Activated CD4-positive, alpha-beta memory T cell treated with anti-CD3 and anti-CD28 coated beads for 36 hours (primary cell): ENCODE measurements at places on chromosomes 4 and X. TPM values are rescaled to one million over a fixed set of nuclear protein-coding genes. Genes with fewer than 3 reads are reported as not detected.

The TCEAL3 gene
- total RNA-seq, result 5.6 TPM

The F8A2 gene
- not detected for total RNA-seq

The NUDT6 gene
- 5.1 TPM for total RNA-seq

The SSX2B gene
- total RNA-seq, result not detected

The LRP2BP gene
- total RNA-seq, result 0.36 TPM

- no peak overlapping the region for H3K4me3 ChIP-seq
- DNase-seq, result no peak
- no peaks in the 10 kb centered on the region for H3K27me3 ChIP-seq
- H3K36me3 ChIP-seq, result peaks cover 29% of the 10 kb centered on the region
Observed at GRCh38 chr4:123305736-123306135, 90.9 kb upstream of the SPRY1 start.

DNA sequence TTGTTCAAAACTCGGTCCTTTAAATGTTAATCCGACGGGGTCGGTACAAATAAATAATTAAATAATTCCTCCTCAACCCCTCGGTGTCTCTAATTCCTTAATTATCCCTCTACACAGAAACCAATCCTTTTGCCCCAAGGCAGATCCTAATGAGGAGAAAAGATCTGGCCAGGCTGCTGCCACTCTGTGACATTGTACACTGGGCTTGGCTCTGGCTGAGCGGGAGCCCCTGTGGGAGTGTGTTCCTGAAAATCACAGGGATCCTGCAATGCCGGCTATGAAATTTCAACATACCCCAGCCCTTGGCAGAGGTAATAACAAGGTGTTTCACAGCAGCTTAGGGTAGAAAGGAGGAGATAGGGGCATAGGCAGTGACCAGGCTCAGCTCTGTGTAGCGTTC is 96.0 kb downstream of the DHRSX start:
- no peaks in the 10 kb centered on the region for H3K27me3 ChIP-seq
- no peaks in the 10 kb centered on the region for H3K4me1 ChIP-seq
- no peak overlapping the region for H3K27ac ChIP-seq
- H3K4me3 ChIP-seq, result no peak overlapping the region
- DNase-seq, result no peak

DNA sequence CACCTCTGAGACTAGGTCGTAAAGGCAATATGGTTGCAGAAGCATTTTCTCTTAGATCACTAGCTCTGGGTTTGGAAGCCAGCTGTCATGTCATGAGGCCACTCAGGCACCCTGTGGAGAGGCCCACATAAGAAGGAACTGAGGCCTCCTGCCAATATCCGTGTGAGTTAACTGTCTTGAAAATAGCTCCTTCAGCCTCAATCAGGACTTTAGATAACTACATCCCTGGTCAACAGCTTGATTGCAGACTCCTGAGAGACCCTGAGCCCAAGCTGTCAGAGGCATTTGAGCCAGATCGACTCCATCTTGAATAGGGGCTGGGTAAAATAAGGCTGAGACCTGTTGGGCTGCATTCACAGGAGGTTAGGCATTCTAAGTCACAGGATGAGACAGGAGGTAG is 15.1 kb upstream of the REPS2 start:
- H3K4me1 ChIP-seq, result no peaks in the 10 kb centered on the region
- H3K4me3 ChIP-seq, result no peak overlapping the region
- no peak for DNase-seq
- no peak overlapping the region for H3K27ac ChIP-seq
- no peaks in the 10 kb centered on the region for H3K36me3 ChIP-seq

- no peaks in the 10 kb centered on the region for H3K27me3 ChIP-seq
- H3K4me1 ChIP-seq, result peaks cover 60% of the 10 kb centered on the region
- H3K36me3 ChIP-seq, result peaks cover 7% of the 10 kb centered on the region
- H3K27ac ChIP-seq, result no peak overlapping the region
- no peak overlapping the region for H3K4me3 ChIP-seq
Observed at GRCh38 chr4:113641025-113641431, 120.5 kb downstream of the CAMK2D start.

DNA sequence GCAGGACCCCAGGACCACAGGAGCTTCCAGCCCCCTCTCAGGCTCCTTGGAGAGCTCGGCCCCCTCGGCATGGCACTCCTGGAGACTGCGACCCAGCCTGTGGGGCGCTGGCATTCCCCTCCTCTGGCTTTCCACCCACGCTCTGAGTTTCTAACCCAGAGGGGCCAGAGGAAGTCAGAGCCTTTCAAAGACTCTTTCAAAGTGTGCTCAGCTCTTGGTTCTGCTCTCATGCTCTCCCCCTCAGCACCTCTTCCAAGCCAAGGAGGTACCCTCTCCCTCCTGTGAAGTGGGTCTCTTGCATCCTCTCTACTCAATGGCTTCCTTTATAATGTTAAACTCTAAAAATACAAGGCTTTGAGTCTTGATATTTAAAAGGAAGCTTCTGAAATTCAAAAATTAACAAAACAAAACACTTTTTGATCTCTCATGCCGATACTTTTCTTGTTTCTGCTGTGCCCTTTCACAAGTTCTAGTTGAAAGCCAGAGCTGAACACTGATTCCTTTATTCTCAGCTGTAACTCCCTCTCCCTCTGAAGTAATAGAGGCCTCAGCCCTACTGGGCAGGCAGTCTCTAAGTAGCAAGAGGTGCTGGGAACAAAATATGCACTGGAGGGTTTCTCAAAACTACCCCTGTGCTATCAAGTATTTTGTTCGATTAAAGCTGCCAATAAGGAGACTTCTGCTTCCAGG is 82.8 kb downstream of the NAT8L start:
- peaks cover 18% of the 10 kb centered on the region for H3K4me1 ChIP-seq
- peak overlapping the region; percentile 45 for H3K27ac ChIP-seq
- H3K27me3 ChIP-seq, result no peaks in the 10 kb centered on the region
- no peaks in the 10 kb centered on the region for H3K36me3 ChIP-seq
- no peak overlapping the region for H3K4me3 ChIP-seq

DNA sequence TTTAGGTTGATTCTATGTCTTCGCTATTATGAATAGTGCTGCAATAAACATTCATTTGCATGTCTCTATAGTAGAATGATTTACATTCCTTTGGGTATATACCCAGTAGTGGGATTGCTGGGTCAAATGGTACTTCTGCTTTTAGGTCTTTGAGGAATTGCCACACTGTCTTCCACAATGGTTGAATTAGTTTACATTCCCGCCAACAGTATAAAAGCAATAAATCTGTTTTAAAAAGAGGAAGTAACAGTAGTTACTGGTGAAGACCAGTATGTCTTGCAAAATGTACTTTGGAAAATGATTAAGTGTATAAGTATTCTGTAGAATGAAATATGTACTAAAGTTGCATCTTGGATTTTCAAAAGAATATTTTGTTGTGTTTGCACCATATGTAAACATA is 77.3 kb downstream of the SHROOM4 start:
- no peaks in the 10 kb centered on the region for H3K36me3 ChIP-seq
- no peak for DNase-seq
- no peak overlapping the region for H3K4me3 ChIP-seq
- no peak overlapping the region for H3K27ac ChIP-seq
- H3K4me1 ChIP-seq, result no peaks in the 10 kb centered on the region

DNA sequence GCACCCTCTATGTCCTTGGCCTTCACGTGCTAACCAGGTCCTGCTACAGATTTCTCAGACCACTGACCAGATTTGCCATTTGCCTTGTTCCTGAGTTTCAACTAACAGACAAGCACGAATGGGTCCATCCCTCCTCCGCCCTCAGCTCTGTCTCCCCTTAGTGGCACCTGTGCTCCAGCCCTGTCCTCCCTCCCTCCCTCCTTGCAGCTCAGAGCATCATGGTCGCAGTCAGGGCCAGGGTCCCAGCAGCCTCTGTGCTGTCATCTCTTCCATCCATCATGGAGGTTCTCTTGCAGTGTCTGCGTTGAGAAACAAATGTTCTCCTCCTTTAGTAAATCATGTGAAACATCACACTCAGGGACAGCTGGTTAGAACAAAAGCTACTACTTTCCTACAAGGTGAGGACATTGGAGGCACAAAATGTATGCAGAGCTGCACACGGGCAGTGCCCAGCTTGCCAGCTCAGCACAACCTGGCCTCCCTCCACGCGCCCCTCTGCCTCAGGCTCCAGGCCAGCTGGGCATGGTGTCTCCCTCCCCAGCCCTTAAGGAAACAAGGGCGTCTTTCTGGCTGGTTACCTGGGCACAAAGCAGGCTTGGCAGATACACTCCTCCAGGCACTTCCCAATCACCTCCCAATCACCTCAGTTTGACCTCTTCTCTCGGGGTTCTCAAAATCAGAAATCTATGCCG is 79.5 kb upstream of the ATP6AP2 start:
- DNase-seq, result no peak
- H3K27ac ChIP-seq, result no peak overlapping the region
- H3K4me3 ChIP-seq, result no peak overlapping the region
- no peaks in the 10 kb centered on the region for H3K27me3 ChIP-seq

DNA sequence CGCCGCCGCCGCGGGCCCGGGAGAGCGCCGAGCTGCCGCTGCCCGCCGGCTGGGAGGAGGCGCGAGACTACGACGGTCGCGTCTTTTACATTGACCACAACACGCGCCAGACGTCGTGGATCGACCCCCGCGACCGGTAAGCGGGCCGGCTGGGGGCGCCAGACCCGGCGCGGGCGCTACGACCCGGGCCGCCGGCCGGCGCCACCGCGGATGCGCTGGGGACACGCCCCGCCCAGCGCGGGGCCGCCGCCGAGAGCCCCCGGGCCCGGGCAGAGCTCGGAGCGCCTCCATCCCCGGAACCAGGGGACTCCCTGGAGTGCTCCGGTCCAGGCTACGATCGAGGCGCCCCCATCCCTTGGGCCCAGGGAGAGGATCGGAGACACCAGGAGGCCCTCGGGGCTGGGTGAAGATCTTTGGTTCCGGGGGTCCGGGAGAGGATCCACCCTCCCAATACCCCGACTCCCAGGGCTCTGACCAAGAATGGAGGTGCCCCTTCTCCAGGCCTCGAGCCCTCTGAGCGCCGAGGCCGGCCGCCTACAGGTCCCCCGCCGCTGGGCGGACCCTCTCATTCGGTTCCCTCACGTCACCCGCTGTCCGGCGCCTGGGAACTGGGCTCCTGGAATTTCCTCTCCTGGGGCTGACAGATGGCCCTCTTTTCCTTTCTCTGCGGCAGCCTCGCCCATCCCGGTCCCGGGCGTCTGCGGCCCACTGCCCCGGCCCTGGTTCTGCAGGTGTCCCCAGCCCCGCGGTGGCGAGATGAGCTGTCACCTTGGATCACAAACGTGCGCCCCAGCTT is 48.8 kb downstream of the CLDN34 start:
- no peaks in the 10 kb centered on the region for H3K36me3 ChIP-seq
- H3K27ac ChIP-seq, result no peak overlapping the region
- peaks cover 34% of the 10 kb centered on the region for H3K4me1 ChIP-seq
- peak overlapping the region; percentile 67 for H3K4me3 ChIP-seq

DNA sequence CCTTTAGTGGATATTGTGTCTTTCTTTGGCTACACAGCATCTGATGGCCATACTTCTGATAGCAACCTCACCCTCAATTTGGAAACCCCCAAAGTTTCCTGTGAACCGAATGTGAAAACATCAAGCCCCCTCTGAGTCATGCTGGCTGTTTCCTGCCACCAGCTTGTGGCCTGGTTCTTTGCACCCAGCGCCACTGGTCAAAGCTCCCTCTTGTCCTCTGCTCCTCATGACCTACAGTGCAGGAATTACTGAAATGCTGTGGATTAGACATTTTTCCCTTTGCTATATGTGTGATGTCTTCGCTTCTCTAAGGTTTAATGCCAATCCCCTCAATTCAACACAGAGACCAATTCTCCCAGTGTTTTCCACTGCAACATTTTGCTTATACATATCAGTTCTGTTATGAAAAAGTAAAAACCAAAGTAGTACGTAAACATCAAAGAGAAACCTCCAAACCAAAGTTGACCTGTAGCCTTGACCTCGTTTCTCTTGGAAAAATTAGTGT is 224.0 kb upstream of the TENM3 start:
- H3K27ac ChIP-seq, result no peak overlapping the region
- no peak overlapping the region for H3K4me3 ChIP-seq
- H3K27me3 ChIP-seq, result peaks cover 1% of the 10 kb centered on the region
- no peaks in the 10 kb centered on the region for H3K4me1 ChIP-seq
- no peak for DNase-seq

DNA sequence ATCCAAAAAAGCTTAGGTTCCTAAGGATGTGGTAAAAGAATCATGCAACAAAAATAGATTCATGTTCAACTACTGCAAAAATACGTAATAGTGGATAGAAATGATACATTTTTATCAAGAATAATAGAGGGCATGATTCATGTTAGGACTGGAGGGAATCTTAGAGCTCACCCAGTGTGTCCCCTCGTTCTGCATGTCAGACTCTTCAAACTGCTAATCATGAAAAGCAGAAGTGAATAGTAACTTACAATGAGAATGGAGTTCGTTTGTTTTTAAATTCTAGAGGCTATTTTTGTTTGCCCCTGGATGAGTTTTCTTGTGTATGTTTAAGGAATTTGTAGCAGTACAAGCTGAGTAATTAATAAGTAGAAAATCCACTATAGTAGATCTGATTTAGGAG is 79.4 kb downstream of the MSL3 start:
- H3K27ac ChIP-seq, result no peak overlapping the region
- H3K4me3 ChIP-seq, result no peak overlapping the region
- H3K4me1 ChIP-seq, result peaks cover 3% of the 10 kb centered on the region

- H3K36me3 ChIP-seq, result no peaks in the 10 kb centered on the region
- peaks cover 5% of the 10 kb centered on the region for H3K27me3 ChIP-seq
- no peaks in the 10 kb centered on the region for H3K4me1 ChIP-seq
- H3K4me3 ChIP-seq, result no peak overlapping the region
- DNase-seq, result no peak
Observed at GRCh38 chrX:134538316-134538715, 78.4 kb downstream of the HPRT1 start.

DNA sequence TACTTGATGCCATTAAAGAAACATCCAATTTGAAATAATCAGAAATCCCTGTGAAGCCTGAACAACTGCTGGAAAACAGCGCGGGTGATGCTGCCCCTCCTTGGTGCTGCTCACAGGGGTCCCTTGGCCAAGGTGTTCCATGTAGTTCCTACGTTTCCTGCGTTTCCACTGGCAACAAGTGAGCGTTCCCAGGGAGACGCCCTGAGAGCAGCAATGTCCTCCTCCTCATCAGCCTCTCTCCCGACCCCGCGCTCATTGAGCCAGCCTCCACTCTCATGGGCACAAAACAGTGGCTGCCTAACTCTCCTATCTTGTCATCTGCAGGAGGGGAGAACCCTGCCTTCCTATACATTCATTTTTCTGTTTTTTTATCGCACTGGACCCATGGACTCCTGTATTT is 18.9 kb downstream of the LETM1 start:
- no peaks in the 10 kb centered on the region for H3K4me1 ChIP-seq
- DNase-seq, result no peak
- no peak overlapping the region for H3K4me3 ChIP-seq
- no peaks in the 10 kb centered on the region for H3K27me3 ChIP-seq
- peaks cover 34% of the 10 kb centered on the region for H3K36me3 ChIP-seq
